ENCODE measurements at places on chromosomes 3 and 15.

GRCh38 chr15:68340726-68341671 lies 63.5 kb downstream of the FEM1B start:
- DNase-seq: no peak

DNA sequence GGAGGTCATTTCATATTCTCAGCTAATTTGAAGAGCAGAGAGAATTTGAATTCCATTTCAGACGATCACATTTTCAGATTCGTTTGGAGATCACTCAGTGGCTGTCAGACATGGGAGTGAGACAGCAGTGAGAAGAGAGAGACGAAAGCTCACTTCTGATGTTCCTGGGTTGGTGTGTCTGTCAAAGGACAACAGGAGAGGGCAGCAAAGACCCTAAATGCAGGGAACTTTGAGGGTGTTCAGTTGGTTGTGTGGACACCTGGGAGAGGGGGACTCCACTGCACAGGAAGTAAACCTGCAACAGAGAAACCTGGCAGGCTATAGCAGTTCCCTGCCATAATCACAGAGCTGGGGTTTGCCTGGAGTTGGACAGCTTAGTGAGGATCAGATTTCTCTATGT lies 675.1 kb downstream of the SQOR start:
- no peak for DNase-seq

DNA sequence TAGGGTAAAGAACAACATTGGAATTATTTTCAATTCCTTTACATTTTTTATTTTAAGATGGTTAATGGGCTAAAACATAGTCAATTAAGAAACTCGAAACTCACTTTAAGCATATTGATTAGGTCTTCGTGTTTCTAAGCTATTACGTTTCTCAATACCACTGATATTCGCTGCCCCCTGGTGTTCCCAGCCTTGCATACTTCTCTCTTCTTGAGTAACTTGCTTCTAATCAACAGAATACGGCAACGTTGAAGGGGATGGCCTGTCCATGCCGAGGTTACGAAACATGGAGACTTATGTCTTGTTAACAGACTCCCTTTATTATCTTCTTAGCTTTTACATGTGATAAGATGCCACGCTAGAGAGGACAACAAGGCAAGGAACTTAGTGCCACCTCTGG lies 43.6 kb downstream of the ROBO1 start:
- DNase-seq: no peak

DNA sequence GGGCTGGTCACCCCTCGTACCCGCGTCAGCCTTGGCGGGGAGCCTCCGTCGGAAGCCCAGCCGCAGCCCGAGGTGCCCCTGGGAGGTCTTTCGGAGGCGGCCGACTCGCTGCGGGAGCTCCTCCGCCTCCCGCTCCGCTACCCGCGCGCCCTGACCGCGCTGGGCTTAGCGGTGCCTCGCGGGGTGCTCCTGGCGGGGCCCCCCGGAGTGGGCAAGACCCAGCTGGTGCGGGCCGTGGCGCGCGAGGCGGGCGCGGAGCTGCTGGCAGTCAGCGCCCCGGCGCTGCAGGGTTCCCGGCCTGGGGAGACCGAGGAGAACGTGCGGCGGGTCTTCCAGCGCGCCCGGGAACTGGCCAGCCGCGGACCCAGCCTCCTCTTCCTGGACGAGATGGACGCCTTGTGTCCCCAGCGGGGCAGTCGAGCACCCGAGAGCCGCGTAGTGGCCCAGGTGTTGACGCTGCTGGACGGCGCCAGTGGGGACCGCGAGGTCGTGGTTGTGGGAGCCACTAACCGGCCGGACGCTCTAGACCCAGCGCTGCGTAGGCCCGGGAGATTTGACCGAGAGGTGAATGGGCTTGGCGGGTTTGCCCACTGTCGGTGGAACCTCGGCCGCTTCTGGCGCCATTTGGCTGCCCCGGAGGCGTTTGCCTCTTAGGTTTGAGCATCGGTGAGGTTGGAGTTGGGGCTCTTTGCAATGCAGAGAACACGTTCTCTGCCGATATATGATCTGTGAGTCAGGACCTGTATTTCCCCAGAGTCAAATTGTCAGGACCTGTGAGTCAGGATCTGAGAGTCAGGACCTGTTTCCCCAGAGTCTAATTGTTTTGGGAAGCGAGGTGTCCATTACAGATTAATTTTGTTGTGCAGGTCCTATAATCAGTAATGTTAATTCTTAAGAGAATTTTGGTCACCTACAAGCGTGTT lies 24.9 kb upstream of the GATM start:
- no peak for DNase-seq

- no peak for DNase-seq
Measured at GRCh38 chr3:149180057-149180573, 41.5 kb downstream of the CP start.

DNA sequence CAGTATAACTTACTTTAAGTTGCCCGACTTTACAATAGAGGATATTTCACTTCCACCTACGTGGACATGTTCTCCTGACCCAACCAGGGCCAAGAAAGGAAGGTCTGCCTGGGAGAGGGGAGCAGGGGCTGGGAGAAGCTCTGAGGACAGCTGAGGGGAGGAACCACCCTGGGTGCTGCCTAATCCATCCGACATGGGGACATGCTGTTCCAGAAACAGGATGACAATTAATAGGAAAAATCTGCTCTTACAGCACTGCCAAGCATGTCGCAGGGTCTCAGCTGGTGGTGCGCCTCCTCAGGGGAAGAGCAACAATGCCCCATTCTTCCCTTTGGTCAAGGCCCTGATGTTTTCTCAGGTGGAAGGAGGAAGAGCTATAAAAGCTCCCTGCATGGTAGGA lies 132.3 kb downstream of the NTRK3 start:
- DNase-seq: no peak

- no peak for DNase-seq
Measured at GRCh38 chr15:62765916-62766315, 276.6 kb upstream of the TPM1 start.

- no peak for DNase-seq
Measured at GRCh38 chr3:60758171-60758570, 493.1 kb downstream of the FHIT start.

DNA sequence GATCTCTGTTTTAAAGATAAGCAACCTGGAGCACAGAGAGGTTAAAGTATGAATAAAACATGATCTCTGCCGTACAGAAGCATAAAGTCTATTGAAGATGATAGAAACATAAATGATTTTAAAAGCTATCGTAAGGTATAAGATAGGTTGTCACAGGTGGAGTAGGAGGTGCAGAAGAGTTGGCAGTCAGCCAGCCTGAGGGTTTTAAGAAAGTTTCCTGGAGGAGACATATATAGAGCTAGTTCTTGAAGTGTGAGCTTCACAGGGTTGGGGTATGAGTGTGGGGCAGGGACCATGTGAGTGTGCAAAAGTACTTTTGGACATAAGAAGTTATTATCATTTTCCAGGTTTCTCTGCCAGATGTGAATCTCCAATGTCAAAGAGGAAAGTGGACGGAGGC lies 3.9 kb upstream of the FGF12 start:
- no peak for DNase-seq

- no peak for DNase-seq
Measured at GRCh38 chr3:135513106-135514059, 452.1 kb upstream of the PPP2R3A start.

Measured in T-helper 9 cell (primary cell).